ENCODE measurements at places on chromosomes 16 and 17. TPM values are rescaled to one million over a fixed set of nuclear protein-coding genes. Genes with fewer than 3 reads are reported as not detected.

ZNF469 gene
- total RNA-seq, result 0.59 TPM

- H3K27ac ChIP-seq, result no peak overlapping the region
- peaks cover 16% of the 10 kb centered on the region for H3K27me3 ChIP-seq
- H3K4me1 ChIP-seq, result peaks cover 8% of the 10 kb centered on the region
These were observed 6.7 kb downstream of the ALOX12B start for GRCh38 chr17:8080799-8081219.

DNA sequence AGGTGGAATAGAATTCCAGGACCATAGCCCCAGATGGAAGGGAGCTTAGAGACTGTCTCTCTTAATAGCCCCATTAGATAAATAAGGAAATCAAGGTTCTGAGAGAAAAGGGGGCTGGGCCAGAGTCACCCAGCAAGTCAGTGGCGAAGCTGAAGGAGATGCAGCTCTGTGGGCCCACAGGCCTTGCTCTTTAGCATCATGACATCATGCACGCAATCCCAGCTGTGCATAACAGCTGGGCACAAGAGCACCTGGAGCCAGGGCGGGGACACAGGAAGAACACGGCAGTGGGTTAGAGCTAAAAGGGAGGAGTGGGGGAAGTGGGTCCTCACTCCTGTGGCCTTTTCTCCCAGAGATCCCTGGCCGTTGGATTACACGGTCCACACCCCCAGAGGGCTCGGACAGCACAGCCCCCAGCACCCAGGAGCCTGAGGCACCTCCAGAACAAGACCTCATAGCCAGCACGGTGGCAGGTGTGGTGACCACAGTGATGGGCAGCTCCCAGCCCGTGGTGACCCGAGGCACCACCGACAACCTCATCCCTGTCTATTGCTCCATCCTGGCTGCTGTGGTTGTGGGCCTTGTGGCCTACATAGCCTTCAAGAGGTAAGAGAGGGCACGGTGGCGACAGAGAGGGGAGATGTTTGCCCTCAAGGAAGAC is 15.1 kb downstream of the NGFR start:
- no peaks in the 10 kb centered on the region for H3K4me1 ChIP-seq
- H3K27me3 ChIP-seq, result peaks cover 10% of the 10 kb centered on the region
- no peaks in the 10 kb centered on the region for H3K36me3 ChIP-seq
- no peak overlapping the region for H3K4me3 ChIP-seq
- DNase-seq, result no peak
- H3K27ac ChIP-seq, result no peak overlapping the region

GRCh38 chr17:34902831-34903547 is 58.3 kb downstream of the CCT6B start:
- no peaks in the 10 kb centered on the region for H3K4me1 ChIP-seq
- H3K4me3 ChIP-seq, result no peak overlapping the region
- no peak for DNase-seq
- peaks cover 22% of the 10 kb centered on the region for H3K27me3 ChIP-seq
- no peak overlapping the region for H3K27ac ChIP-seq
- H3K36me3 ChIP-seq, result no peaks in the 10 kb centered on the region

DNA sequence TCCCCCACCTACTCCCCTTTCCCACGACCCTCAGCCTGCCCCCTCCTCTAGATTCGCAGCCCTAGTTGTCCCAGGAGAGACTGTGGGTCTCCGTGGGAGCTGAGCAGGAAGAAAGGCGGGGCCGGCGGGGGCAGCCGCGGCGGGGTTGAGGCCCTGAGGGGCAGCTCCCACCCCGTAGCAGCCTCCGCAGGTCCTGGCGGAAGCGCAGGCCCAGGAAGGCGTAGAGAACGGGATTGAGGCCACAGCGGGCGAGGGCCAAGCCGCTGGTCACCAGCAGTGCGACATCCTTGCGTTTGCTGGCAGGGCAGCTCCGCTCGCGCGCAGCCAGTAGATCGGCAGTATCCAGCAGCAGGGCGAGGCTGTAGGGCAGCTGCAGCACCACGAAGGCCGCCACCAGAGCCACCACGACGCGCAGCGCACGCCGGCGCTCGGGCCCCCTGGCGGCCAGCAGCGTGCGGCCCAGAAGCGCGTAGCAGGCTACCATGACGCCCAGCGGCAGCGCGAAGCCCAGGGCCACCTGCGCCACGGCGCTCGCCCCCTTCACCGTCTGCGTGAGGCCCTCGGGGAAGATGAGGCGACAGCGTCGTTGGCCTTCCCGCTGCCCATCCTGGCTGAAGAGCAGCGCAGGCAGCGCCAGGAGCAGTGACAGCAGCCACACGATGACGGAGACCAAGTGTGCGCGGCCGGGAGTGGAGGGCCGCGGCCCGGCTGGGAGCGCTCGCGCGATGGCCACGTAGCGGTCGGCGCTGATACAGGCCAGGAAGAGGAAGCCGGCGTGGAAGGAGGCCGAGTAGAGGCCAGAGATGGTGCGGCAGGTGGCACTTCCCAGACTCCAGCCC is 1.9 kb downstream of the CCR10 start:
- H3K4me3 ChIP-seq, result peak overlapping the region; percentile 58
- peaks cover 57% of the 10 kb centered on the region for H3K4me1 ChIP-seq
- peaks cover 41% of the 10 kb centered on the region for H3K27me3 ChIP-seq
- peak; percentile 74 for DNase-seq
- peak overlapping the region; percentile 83 for H3K27ac ChIP-seq

GRCh38 chr16:65117811-65118448 is 3.9 kb downstream of the CDH11 start:
- no peak overlapping the region for H3K27ac ChIP-seq
- no peak overlapping the region for H3K4me3 ChIP-seq
- peak; percentile 17 for DNase-seq

DNA sequence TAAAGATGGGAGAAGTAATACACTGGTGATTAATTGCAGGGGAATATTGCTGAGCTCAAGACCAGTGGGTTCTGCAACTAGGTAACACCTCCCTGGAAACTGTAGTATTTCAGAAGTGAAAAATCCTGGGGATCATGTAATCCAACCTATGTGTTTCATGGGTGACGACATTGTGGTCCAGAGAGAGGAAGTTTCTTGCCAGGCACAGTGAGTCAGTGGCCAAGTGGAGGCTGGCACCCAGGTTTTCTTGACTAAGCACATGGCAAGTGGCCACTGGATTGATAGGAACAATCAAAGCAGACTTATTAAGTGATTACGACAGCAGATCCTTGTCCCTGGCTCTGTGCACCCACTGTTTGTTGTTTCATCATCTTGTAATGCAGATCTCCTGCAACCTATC is 14.6 kb upstream of the CIITA start:
- no peak overlapping the region for H3K27ac ChIP-seq
- peaks cover 32% of the 10 kb centered on the region for H3K27me3 ChIP-seq
- no peak overlapping the region for H3K4me3 ChIP-seq
- peaks cover 23% of the 10 kb centered on the region for H3K4me1 ChIP-seq
- DNase-seq, result no peak
- H3K36me3 ChIP-seq, result no peaks in the 10 kb centered on the region

HSD17B2 gene
- not detected for total RNA-seq

- H3K27me3 ChIP-seq, result peaks cover 2% of the 10 kb centered on the region
- no peak overlapping the region for H3K4me3 ChIP-seq
- no peaks in the 10 kb centered on the region for H3K36me3 ChIP-seq
- H3K27ac ChIP-seq, result no peak overlapping the region
- DNase-seq, result no peak
These were observed 88.8 kb upstream of the GSE1 start for GRCh38 chr16:85524365-85524629.

SLFN11 gene
- total RNA-seq, result 70.8 TPM

- H3K36me3 ChIP-seq, result peaks cover 23% of the 10 kb centered on the region
- peaks cover 10% of the 10 kb centered on the region for H3K4me1 ChIP-seq
- peaks cover 5% of the 10 kb centered on the region for H3K27me3 ChIP-seq
- no peak overlapping the region for H3K4me3 ChIP-seq
- H3K27ac ChIP-seq, result no peak overlapping the region
- no peak for DNase-seq
These were observed 58.8 kb downstream of the ADCY9 start for GRCh38 chr16:4057439-4057877.

DNA sequence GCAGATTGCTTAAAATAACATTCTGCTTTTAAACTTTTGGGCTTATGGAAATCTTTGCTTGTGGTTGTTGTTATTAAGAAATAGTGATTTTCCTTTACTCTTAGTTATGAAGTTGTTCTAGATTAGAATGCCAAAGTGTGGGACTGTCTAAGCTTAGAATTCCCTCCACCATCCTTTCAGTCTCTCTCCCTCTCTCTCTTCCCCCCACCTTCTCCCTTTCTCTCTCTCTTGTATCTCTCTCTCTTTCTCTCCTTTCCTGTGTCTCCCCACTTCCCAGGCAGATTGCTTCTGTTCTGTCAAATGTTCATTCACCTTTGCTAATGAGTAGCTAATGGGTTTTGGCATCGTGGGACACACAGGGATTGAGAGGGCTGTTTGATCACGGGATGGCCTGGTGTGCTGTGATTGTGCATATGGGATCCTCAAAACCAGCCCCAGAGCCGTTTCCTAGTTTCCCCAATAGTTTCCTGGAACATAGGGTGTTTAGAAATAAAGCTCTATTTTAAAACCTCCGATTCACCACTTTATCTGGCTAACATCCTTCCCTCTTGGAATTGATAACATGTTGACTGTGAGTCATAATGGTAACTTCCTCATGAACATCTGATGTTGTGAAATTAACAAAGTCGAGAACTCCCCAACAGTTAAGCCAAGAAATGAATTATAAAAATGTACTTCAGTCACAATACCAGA is 502.6 kb downstream of the TMEM114 start:
- H3K27me3 ChIP-seq, result no peaks in the 10 kb centered on the region
- H3K36me3 ChIP-seq, result no peaks in the 10 kb centered on the region
- no peak for DNase-seq
- H3K4me3 ChIP-seq, result no peak overlapping the region

DNA sequence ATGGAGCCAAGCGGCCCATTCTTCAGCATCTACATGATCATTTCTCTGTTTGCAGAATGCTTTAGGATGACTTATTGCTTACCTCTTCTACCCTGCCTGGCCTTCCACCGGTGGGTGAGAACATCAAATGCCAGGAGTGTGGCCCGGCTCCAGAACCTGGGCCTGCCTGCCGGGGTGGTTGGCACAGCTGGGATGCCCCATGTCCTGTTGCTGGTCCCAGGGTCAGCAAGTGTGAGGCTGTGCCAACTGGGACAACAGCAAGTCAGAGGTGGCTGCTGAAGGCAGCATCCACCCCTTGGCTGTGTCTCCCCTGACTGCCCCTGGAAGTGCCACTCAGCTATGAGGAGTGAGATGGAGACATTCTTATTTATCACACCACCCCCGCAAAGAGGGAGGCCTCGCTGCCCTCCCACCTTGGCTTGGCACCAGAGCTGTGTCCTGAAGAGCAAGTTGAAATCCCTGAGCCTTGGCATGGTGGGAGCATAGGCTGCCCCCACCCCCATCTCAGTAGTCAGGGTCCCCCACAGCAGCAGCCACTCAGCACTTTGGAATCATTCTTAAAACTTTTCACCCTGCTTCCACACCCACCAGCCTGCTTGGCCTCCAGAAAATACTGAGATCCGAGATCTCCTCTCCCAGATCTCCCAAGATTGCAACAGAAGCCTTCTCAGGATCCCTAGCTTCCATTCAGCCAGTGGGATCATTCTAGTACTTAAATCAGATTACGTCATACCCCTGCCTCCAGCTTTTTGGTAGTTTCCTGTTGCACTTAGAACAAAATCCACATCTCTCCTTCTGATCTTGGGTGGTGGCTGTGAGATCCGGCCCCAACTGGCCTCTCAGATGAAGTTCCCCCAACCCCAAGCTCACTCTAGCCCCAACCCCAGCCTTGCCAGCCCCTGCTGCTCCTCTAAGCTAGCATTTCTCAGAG is 127.5 kb downstream of the SOCS1 start:
- H3K4me3 ChIP-seq, result peak overlapping the region; percentile 32
- peak; percentile 12 for DNase-seq

HBA1 gene
- not detected for total RNA-seq

LONP2 gene
- total RNA-seq, result 52.2 TPM

CD300A gene
- 10.4 TPM for total RNA-seq

DNA sequence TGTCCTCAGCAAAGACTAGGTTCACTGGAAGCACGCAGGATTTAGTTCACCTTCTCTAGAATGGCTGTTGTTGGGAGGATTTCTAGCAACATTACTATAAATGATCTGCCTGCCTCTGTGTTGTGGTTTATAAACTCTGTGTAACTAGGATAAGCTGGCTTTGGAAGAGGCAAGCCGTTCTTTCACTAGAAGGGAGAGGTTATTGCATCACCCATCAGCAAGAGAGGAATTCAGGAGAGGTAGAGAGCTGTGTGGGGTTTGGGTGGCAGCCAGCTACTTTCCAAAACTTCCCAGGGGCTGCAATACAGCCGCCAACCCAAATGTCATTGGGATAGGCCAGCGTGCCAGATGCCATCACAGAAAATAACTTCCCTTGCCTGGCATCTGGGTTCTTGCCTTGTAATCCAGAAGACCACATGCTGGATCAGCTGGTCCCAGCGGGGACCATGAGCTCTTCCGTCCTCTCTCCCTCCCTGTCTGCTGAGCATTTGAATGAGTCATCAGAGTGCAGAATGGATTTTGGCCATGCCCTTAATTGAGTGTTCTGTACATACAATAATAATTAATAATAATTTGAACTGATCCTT is 95.7 kb upstream of the RBFOX1 start:
- no peak overlapping the region for H3K27ac ChIP-seq
- no peak overlapping the region for H3K4me3 ChIP-seq
- no peaks in the 10 kb centered on the region for H3K36me3 ChIP-seq
- H3K4me1 ChIP-seq, result no peaks in the 10 kb centered on the region

- peak overlapping the region; percentile 91 for H3K4me3 ChIP-seq
- H3K36me3 ChIP-seq, result peaks cover 10% of the 10 kb centered on the region
- H3K27ac ChIP-seq, result peak overlapping the region; percentile 93
- H3K27me3 ChIP-seq, result no peaks in the 10 kb centered on the region
- DNase-seq, result peak; percentile 7
These were observed 526 bp downstream of the KIAA0513 start for GRCh38 chr16:85027958-85028684.

DNA sequence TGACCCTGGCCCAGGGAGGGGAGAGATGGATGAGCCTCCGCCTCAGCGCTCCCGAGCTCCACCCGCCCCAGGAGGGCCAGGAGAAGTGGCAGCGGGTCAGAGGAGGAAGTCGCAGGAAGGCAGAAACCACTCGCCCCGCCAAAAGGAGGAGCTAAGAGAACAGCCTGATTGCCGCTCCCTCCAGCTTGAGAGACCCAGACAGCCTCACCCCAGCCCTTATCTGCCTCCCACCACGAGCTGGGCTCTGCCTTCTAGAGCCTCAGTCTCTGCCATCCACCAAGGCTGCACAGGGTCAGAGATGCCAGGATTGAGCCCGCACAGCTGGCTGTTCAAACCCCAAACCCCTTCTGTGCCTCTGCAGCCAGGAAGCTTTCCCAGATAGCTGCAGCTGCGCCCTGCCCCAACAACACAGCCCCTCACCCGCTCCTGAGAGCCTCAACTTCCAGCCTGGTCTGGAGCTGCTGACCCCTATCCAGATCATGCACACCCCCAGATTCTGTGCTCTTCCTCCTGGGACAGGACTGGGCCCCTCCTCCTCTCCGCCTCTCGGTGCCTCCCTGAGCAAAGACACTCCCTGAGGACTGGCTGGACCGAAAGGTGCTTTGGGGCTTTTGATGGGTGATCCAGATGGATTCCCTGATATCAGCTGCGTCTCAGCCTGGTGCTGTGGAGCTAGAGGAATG is 1.0 kb upstream of the ATP2A3 start:
- no peaks in the 10 kb centered on the region for H3K36me3 ChIP-seq
- H3K27me3 ChIP-seq, result no peaks in the 10 kb centered on the region
- peaks cover 38% of the 10 kb centered on the region for H3K4me1 ChIP-seq
- DNase-seq, result peak; percentile 66
- peak overlapping the region; percentile 88 for H3K4me3 ChIP-seq

- H3K4me3 ChIP-seq, result peak overlapping the region; percentile 52
- no peaks in the 10 kb centered on the region for H3K27me3 ChIP-seq
- H3K27ac ChIP-seq, result peak overlapping the region; percentile 10
- H3K36me3 ChIP-seq, result peaks cover 49% of the 10 kb centered on the region
These were observed 2.2 kb downstream of the DNAJA2 start for GRCh38 chr16:46971271-46971670.

All from activated T-helper 1 cell treated with anti-CD3 and anti-CD28 coated beads, Interleukin-12 subunit alpha, Interleukin-12 subunit beta, Interleukin-2, Interleukin-4 antibody, amounts not matched to agents 30 ng/mL and 10 ng/mL and 1 ng/mL, durations not matched to agents 14 hours and 24 hours and 36 hours (primary cell).